ENCODE measurements at places on chromosomes 7 and 10. TPM values are rescaled to one million over a fixed set of nuclear protein-coding genes. Genes with fewer than 3 reads are reported as not detected.

DNA sequence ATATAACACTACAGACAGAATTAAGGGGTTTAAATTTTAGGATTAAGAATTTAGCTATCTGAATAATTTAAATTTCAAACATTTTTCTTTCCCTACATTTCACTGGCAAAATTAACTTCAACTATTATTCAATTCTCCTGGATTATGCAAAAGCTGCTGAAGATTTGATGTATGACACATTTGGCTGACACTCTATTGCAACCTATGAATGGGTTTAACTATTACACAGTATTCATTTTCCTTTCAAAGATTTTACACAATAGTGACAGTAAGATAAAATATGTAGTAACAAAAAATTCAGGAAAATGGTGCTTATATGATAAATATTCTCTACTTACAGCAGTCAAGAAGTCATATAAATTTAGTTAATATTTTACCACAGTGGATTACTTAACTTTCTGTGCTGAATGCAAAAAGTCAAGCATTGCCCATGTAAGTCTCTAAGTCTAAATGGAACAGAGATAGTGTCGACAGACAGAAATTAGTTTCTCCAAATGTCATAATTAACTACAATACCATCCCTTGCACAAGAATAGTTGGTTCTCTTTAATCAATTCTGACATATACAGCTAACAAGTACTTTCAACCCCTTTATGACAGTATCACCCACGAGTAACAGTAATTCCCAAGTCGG, 194.1 kb upstream of the FRMD4A start:
- no peak for DNase-seq

DNA sequence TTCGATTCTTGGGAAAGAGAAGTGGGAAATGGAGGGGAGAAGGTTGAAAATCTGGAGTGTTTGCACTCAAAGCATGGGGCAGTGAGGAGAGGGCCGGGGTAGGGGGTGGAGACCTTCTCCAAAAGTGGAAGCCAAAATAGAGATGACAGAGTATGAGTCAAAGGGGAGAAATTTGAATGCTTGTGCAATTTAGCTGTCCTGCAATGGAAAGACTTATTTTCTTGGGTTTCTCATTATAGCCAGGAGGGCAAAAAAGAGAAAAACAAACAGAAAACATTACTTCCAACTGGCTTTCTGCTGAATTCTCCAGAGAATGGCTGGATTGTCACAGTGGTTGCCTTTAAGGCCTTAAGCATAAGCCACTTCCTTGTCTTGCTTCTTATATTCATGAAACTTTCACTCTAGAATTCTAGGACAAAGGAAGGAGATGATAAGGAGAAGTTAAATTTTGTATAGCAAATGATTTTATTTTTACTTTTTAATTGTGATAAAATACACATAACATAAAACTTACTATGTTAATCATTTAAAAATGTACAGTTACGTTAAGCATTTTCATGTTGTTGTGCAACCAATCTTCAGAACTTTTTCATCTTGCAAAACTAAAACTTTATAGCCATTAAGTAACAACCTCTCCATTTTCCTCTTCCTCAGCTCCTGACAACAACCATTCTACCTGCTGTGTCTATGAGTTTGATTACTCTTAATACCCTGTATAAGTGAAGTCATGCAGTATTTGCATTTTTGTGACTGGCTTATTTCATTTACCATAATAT, 100.2 kb downstream of the GPR85 start:
- DNase-seq = no peak

MCM10 gene
- 10.2 TPM for polyA plus RNA-seq

DNA sequence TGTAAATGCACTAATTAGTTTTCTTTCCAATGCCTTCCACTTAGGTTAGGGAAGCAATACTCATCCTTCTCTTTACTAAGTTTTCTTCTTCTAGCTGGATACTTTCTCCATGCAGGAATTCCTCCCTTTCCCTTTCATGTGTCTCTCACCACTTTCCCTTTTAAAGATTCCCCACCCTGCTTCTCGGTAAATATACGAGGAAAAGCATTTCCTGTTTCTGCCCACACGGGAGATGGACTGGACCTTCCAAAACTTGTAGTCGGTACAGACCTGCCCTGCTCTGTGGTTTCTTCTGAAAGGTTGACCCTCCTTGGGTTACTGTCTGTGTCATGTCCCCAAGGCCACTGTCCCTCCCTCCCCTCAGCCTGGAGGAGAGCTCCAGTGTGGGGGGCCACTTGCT, 58.9 kb upstream of the LYZL2 start:
- no peak for DNase-seq

DNA sequence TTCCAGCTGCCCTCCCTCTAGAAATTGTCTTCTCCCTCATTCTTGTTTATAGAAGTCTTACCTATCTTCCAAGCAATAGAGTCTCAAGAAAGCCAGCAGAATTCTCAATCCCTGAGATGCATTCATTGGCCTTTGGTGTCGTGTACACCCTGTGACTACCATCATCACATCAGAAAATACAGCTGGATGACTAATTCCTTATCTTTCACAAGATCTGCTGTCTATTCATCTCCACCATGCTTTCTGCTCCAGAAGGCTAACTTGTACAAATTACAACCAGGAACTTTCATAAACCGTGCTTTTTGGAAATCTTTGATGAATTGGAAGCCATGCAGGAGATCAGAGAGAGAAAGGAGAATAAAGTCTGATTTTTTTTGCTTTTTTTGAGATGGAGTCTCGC, 1062.9 kb upstream of the GHITM start:
- no peak for DNase-seq

DNA sequence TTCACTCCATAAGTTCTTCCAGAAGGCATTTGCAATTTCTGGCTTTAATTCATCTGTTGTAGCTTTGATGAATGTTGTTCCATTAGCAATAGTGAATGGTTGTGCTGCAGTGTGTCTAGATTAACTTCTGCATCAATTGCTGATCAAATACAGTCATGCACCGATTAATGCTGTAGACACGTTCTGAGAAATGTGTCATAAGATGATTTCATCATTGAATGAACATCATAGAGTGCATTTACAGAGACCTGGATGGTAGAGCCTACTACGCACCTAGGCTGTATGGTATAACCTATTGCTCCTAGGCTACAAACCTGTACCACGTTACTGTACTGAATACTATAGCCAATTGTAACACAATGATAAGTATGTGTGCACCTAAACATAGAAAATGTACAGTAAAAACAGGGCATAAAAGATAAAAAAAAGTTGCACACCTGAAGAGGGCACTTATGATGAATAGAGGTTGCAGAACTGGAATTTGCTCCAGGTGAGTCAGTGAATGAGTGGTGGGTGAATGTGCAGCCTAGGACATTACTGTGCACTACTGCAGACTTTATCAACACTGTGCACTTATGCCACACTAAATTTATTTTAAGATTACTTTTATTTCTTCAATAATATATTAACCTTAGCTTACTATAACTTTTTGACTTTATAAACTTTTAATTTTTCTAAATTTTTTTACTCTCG, 170.7 kb downstream of the HERPUD2 start:
- DNase-seq = no peak

GRCh38 chr7:14761510-14762296, 140.8 kb downstream of the DGKB start:
- no peak for DNase-seq

DNA sequence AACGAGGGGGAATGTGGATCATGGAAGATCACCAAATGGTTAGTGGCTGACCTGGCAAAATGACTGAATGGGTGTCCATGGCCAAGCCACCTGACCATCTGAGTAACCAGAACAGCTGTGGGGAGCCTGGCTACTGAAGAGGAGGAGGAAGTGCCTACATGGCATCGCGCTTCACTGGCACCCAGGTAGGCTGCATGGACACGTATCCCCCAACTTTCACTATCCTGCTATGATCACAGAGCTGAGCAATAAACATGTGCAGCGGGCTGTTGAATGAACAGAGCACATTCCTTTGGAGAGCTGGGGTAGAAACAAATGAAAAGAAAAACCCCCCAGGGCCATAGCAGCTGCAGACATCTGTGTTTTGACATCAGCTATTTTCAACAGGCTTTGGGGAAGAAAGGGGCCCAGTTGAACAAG, 6.5 kb downstream of the AKR1B1 start:
- DNase-seq = no peak

GRCh38 chr10:7952266-7952665, 102.2 kb upstream of the GATA3 start:
- no peak for DNase-seq

BLVRA gene
- polyA plus RNA-seq = 65.3 TPM

- DNase-seq = no peak
Observed at GRCh38 chr10:114181971-114182370, 2.8 kb downstream of the TDRD1 start.

NACAD gene
- 6.9 TPM for polyA plus RNA-seq

- DNase-seq = no peak
Observed at GRCh38 chr10:86167762-86168128, 198.8 kb downstream of the GRID1 start.

PNLIPRP3 gene
- not detected for polyA plus RNA-seq

GRCh38 chr7:30276203-30276900, 8.0 kb upstream of the ZNRF2 start:
- DNase-seq = no peak

MGAM2 gene
- polyA plus RNA-seq = 0.37 TPM

DNA sequence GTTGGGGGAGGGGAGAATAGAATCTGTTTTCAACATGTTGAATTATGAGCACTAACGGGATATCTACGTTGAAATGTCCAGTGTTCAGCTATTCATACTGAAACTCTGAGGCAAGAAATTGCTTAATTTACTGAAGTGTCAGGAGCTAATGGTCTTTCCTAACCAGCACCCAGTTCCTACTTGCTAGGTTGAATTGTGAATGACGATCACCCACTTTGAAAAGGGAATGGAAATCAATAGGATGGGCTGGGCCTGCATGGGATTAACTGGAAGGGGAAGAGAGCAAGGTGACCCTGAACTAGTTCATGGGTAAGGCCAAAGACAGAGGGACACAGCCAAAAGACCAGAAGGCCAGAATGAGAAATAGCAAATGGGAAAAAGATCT, 51.3 kb downstream of the HIPK2 start:
- DNase-seq = no peak

DNA sequence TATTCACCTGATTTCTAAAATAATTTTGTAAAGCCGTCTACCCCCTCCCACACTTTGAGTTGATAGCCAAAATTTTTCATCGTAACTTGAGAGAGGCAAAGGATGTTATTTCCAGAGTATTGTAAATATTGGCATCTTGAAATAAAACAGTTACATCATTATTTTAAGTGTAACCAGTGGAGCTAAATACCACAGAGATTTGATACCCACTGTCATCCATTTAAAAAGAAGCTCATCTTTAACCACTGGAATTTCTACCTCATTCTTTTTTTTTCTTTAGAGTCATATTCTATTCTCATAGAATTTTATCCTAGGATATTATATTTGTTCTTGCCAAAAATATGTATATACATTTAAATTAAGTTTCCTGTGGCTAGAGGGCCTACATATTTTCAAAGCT, 48.6 kb downstream of the CAMK1D start:
- DNase-seq = no peak

- DNase-seq = no peak
Observed at GRCh38 chr10:118767297-118768040, 12.7 kb upstream of the CACUL1 start.

DNA sequence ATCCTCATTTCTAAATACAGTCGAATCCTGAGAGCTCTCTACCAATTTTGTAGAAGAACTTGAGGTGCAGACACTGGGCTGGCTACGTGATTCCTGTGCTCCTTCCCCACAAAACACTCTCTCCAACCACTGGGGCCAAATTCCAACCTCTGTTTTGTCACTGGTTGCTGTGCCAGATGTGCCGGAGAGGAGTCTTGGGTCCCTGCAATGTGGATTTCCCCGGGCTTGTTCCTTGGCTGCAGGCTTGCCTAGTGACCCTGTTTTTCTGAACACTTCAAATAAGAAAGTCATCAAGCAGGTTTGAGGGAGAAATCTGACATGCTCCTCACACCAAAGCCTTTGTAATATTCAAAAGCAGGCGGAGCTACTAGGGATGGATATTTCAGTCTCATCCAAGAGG, 44.4 kb upstream of the AGBL3 start:
- DNase-seq = no peak

- no peak for DNase-seq
Observed at GRCh38 chr7:16178585-16178984, 242.8 kb downstream of the CRPPA start.

DNA sequence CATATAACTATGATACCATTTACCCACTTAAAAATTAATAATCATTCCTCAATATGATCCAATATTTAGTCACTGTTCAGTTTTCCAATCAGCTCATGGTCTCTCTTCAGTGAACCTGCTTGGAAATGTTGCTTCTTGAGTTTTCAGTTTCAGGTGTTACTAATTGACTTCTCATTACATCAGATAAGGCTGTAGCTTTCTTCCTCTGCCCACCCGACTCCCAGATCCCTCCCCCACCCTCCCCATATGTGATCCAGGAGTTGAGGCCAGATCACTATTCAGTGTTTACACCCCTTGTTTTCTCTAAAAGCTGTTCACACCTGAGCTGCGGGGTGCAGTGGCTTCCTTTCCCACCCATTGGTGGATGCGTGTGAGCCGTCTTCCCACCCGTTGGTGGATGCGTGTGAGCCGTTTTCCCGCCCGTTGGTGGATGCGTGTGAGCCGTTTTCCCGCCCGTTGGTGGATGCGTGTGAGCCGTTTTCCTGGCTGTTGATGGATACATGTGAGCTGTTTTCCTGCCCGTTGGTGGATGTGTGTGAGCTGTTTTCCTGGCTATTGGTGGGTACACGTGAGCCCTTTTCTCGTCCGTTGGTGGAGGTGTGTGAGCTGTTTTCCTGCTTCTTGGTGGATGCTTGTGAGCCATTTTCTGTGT, 3.2 kb upstream of the MTG1 start:
- no peak for DNase-seq

DNA sequence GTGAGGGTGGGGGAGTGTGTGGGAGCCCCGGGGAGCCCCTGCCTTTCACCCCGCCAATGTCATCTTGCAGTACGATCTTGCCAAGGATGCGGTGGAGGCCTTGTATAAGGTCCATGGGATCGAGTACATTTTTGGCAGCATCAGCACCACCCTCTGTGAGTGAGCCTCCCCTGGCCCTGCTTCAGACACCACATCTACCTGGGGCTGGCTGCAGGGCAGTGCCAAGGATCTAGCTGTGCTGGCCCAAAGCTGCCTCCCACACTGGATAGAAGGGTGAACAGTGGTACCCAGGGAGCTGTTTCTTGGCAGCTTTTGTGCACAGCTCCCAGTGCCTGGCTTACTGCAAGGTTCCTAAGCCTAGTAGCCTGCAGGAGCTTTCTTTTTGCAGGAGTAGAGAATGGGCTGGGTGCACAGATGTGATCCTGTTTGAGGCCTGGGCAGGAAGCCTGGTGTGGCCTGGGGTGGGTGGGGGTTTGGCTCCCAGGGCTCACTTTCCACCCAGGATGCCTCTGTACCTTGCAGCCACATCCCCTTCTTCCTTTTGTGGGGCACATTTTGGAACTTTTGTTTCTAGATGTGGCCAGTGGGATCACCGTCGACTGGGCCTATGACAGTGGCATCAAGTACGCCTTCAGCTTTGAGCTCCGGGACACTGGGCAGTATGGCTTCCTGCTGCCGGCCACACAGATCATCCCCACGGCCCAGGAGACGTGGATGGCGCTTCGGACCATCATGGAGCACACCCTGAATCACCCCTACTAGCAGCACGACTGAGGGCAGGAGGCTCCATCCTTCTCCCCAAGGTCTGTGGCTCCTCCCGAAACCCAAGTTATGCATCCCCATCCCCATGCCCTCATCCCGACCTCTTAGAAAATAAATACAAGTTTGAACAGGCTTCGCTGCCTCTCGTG, 12.2 kb upstream of the CPA1 start:
- no peak for DNase-seq
